Testis (tissue), 5 donors: ENCODE measurements at places on chromosomes 1 and 21. TPM values are rescaled to one million over a fixed set of nuclear protein-coding genes. Genes with fewer than 3 reads are reported as not detected.

GRCh38 chr1:203796236-203796605 lies 798 bp downstream of the ZBED6 start:
- no peak for DNase-seq
- H3K36me3 ChIP-seq: no peaks in the 10 kb centered on the region
- no peaks in the 10 kb centered on the region for H3K27me3 ChIP-seq

GRCh38 chr1:6466023-6466422 lies at the start of gene TNFRSF25:
TSS of gene TNFRSF25 (minus strand) at chr1:6466173. CDS start at chr1:6466107, 66 bp downstream.
- H3K4me1 ChIP-seq: no peaks in the 10 kb centered on the region
- H3K4me3 ChIP-seq: no peak within 1 kb of the TSS
- H3K27me3 ChIP-seq: no peaks in the 10 kb centered on the region
- no peak for DNase-seq
- H3K27ac ChIP-seq: no peak within 1 kb of the TSS

DNA sequence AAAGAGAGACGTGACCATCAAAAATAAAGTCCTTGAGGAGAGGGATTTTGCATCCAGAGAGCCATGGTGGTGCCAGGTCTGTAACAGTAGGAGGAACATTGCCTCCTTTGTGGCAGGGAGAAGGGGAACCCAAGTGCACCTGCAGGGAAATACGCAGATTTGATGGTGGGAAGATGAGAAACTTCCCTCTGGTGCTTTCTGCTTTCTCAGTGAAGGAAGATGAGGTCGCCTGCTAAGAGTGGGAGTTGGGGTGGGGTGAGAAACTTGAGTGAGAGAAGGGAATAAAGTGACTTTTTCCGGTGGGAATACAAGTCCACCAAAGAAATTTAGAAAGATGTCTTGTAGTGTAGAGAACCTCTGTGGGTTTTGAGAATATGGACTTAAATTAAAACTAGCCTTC lies 9.1 kb downstream of the PLA2G4A start:
- peaks cover 6% of the 10 kb centered on the region for H3K4me1 ChIP-seq
- no peak for DNase-seq
- H3K4me3 ChIP-seq: no peak overlapping the region
- H3K27me3 ChIP-seq: no peaks in the 10 kb centered on the region
- no peak overlapping the region for H3K27ac ChIP-seq

DNA sequence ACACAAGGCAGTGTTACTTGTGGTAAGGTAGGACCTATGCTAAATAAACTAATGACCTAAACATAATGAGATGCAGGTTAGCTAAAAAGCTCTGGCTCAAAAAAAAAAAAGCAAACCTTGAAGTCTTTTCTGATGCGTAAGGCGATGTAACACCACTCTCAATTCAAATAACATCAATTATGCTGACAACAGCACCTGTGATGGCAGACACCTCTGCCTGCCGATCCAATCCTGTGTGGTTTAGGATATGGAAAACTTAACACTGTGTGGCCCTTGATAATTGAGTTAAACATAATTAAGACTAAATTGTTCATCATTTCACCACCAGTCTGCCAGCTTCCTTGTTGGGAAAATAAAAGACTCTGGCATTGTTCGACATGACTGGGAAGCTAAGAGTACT lies 9.1 kb downstream of the RPAP2 start:
- no peaks in the 10 kb centered on the region for H3K4me1 ChIP-seq
- H3K4me3 ChIP-seq: no peak overlapping the region
- H3K27me3 ChIP-seq: no peaks in the 10 kb centered on the region
- no peaks in the 10 kb centered on the region for H3K36me3 ChIP-seq
- H3K27ac ChIP-seq: no peak overlapping the region

DNA sequence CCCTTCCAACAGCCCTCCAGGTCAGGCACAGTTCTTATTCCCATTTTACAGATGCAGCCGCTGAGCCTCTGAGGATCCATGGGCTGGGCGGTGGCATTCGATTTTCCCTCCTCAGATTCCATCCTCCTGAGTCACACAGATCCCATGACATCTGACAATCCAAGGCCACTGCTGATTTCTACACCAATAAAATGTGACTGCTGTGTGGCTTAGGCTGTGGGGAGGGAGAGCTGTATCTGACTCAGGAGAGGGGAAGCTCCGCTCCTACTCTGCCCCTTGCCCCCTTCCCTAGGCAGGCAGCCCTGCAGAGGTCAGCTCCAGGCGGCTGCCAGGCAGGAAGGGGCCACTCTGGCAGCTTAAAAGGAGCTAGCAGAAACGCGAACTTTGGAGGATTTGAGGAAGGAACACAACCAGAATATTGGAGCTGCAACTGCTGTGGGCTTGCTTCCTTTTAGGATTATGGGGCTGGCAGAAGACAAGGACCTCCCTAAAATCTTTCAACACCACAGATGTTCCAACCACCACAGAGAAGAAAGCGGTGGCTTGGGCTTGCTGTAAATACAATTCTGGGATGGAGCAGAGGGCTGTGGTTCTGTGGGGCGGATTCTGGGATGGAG lies 50.0 kb downstream of the MRPL37 start:
- DNase-seq: peak; percentile 63
- H3K27ac ChIP-seq: peak overlapping the region; percentile 59
- H3K4me3 ChIP-seq: no peak overlapping the region

- no peaks in the 10 kb centered on the region for H3K36me3 ChIP-seq
- no peak for DNase-seq
- no peak overlapping the region for H3K27ac ChIP-seq
- H3K4me3 ChIP-seq: no peak overlapping the region
- H3K27me3 ChIP-seq: no peaks in the 10 kb centered on the region
Measured at GRCh38 chr1:72481420-72481970, 199.2 kb upstream of the NEGR1 start.

- no peak overlapping the region for H3K4me3 ChIP-seq
- peak overlapping the region; percentile 97 for H3K27ac ChIP-seq
- no peak for DNase-seq
- no peaks in the 10 kb centered on the region for H3K36me3 ChIP-seq
- H3K27me3 ChIP-seq: no peaks in the 10 kb centered on the region
Measured at GRCh38 chr1:70222716-70223235, 1.6 kb downstream of the SRSF11 start.

DNA sequence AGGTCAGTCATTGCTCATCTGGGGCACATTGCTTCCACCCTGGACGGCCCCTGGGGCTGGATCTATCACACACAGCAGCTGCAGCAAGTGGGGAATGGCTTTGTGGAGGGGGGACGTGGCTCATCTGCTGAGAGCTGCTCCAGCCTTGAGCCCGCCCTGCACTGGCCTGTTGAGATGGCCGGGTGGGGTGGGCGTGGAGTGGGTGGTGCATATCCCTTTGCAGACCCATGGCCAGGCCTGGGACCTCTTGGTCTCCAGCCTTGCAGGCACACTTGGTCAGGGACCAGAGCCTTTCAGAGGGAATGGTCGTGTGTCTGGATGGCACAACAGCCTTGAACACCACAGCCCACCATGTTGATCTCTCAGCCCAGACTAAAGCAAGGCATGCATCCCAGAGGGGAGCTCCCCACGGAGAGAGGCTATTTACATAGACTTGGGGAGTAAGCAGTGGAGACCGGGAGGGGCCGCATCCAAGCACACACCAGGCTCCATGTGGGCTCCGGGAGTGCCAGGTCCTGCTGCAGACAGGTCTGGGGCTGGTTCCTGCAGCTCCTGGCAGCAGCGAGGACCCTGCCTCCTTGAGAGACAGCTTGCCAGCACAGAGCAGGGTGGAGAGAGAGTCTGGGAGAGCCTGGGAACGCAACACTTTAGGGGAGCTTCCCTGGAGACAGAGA lies 52.8 kb upstream of the SELENON start:
- DNase-seq: no peak
- no peak overlapping the region for H3K27ac ChIP-seq
- H3K4me3 ChIP-seq: no peak overlapping the region

DNA sequence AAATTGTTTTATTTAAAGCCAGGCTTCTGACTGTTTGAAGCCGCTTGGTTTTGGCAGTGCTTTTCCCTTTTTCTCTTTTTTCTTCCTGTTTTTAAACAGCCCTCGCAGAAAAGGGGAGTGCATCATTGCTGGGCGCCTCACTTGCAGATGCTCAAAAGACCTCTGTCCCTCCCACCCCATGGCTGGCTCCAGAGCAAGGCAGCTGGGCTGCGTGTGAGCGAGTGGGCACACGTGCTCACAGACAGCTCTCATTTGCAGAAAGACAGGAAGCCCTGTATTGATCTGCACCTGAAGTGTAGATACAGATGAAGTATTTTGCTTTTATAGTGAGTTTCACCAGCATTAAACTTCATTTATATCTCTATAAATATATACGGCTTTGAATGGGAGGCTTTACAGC lies 8.8 kb downstream of the TNR start:
- H3K4me3 ChIP-seq: no peak overlapping the region
- no peaks in the 10 kb centered on the region for H3K4me1 ChIP-seq
- no peak for DNase-seq
- H3K27me3 ChIP-seq: no peaks in the 10 kb centered on the region
- no peaks in the 10 kb centered on the region for H3K36me3 ChIP-seq

GRCh38 chr1:32349211-32349708 lies 13.0 kb downstream of the FAM229A start:
- H3K27me3 ChIP-seq: no peaks in the 10 kb centered on the region
- peaks cover 65% of the 10 kb centered on the region for H3K4me1 ChIP-seq
- no peak overlapping the region for H3K4me3 ChIP-seq
- peak overlapping the region; percentile 47 for H3K27ac ChIP-seq
- DNase-seq: no peak

DNA sequence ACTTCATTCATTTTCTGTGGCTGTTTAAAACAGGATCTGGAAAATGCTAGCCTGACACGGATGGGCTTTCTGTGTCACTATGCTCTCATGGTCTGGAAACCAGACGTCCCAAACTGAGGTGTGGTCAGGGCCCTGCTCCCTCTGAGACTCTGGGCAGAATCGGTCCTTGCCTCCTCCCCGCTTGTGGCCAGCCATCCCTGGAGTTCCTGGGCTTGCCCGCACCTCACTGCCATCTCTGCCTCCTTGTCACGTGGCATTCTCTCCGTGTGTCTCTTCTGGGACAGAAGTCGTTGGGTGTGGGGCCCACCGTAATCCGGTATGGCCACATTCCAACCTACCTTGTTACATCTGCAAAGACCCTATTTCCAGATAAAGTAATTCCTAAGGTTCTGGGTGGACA lies 10.1 kb upstream of the ACTRT2 start:
- H3K4me1 ChIP-seq: peaks cover 9% of the 10 kb centered on the region
- H3K4me3 ChIP-seq: no peak overlapping the region
- H3K27ac ChIP-seq: no peak overlapping the region
- H3K27me3 ChIP-seq: no peaks in the 10 kb centered on the region

- H3K4me1 ChIP-seq: no peaks in the 10 kb centered on the region
- no peaks in the 10 kb centered on the region for H3K27me3 ChIP-seq
- H3K4me3 ChIP-seq: no peak overlapping the region
- no peaks in the 10 kb centered on the region for H3K36me3 ChIP-seq
- H3K27ac ChIP-seq: no peak overlapping the region
- DNase-seq: no peak
Measured at GRCh38 chr1:103160281-103160680, 52.0 kb upstream of the COL11A1 start.

The PCBP3 gene
- 58.3 TPM for total RNA-seq

The CGN gene
- total RNA-seq: 25.7 TPM

The DIRAS3 gene
- total RNA-seq: 0.39 TPM

The TPM3 gene
- 356 TPM for total RNA-seq

The FCRL3 gene
- total RNA-seq: 0.19 TPM

The CLCA4 gene
- total RNA-seq: 0.63 TPM

The NPL gene
- 11.1 TPM for total RNA-seq

The C1QB gene
- total RNA-seq: 16.8 TPM

The KRTAP10-4 gene
- not detected for total RNA-seq

The DTL gene
- total RNA-seq: 25.4 TPM

The FAM163A gene
- total RNA-seq: 6.0 TPM

The OR14K1 gene
- 3.0 TPM for total RNA-seq

The BARHL2 gene
- total RNA-seq: 5.6 TPM

The DCST2 gene
- total RNA-seq: 14.4 TPM

The RAVER2 gene
- total RNA-seq: 7.1 TPM
